ENCODE measurements at places on chromosomes 12 and 14.

GRCh38 chr14:67680121-67680602 lies 5.7 kb upstream of the VTI1B start:
- no peak for DNase-seq

DNA sequence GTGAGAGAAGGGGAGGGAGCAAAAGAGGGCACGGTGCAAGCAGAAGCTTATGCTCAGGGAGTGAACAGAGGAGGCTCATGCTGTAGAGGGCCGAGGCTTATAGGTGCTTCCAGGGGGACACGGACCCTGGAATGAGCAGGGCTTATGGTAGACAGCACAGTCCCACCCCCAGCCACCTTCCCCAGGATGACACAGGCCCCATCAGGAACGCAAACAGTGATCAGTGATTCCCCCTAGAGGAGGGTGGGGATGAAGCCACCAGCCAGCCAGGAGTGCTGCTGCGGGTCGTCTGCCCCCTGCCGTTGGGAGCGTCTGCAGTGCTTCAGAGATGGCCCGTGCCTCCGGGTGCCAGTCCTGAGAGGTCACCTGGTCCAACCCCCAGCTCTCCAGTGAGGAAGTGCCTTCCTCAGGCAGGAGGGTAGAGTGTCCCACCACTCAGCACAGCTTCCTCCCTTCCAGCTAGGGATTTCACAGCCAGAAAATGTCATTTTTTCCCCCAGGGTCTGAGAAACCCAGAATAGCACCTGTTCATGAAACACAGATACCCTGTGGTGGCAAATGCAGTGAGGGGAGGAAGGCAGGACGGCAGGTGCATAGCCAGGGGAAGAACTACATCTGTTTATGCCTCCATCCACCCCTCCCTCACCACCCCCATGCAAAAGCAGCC lies 60.7 kb downstream of the SLC6A12 start:
- peak; percentile 86 for DNase-seq

GRCh38 chr14:77130386-77130785 lies 11.2 kb downstream of the ZDHHC22 start:
- no peak for DNase-seq

DNA sequence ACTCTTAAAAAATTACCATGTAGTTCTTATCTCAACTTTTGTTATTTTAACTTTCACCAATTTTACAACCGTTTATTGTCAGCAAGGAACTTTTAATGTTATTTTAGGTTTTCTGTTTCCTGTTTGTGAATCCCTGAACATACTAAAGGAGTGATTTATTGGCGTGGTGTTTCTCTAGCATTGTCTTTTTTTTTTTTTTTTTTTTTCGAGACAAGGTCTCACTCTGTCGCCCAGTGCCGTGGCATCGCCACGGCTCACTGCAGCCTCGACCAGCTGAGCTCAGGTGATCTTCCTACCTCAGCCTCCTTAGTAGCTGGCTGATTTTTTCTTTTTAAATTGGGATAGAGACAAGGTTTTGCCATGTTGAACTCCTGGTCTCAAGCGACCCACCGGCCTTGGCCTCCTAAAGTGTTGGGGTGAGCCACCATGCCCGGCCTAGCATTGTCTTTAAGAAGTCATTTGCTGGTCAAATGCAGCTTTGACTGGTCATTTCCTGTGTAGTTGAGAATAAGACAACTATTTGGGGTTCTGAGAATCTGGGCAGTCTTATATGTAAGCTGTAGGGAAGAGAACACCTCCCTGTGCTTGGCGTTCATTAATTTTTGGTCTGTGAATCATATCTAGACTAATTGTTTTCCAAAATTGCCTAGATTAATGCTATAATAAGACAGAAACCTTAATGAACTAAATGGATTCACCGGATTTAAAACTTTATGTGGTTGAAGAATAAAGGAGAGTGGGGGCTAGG lies 2.1 kb downstream of the WASHC4 start:
- DNase-seq: peak; percentile 8

DNA sequence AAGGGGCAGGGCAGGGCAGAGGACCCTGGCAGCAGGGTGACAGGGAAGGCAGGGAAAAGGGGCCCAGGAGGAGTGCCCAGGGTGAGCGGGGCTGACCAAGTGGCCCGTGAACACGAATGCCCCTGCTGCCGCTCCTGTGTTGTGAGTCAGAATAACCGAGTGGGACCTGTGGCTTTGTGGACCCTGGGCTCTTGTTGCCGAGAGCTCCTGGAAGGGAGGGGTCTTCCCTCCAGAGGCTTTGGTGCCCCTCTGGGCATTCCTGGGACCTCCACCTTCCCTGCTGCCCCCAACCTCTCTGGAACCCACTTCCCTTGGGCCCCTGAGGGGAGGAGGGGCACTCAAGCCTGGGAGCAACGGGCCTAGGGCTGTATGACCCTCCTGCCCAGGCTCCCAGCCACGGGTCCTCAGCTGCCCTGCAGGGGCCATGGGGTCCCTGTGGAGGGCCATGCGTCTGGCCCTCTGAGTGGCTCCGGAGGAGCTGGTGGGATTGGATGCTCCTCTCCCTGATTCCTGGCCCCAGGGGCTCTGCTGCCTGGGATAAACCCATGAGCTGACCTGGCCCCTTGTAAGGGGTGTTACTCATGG lies 319.4 kb downstream of the TMEM121 start:
- no peak for DNase-seq

DNA sequence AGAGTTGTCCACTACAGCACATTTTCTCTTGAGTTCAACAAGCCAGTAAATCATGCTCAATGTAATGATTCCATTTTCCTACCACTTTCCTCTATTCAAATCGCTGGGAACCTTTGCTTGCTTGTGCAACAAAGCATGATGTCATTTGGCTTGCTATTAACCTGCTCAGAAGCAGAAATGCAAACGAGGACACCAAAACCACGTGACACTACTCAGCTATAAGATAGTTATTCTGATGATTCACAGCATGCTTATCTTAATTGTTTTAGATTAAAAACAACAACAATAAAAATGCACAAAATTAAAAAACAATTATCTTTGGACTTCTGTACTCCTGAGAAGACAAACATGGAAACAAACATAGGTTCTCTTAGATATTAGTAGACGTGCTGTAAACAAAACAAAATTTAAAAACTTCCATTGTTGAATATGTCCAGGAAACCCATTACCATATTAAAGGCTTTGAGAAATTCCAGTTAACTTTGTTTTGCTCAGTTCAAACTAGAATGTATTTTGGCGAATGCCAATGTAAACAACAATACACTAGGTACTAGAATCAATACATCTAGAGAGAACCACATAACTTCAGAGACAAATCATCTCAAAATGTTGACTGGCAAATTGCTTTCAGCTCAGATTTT lies 77.5 kb upstream of the KRAS start:
- DNase-seq: no peak

DNA sequence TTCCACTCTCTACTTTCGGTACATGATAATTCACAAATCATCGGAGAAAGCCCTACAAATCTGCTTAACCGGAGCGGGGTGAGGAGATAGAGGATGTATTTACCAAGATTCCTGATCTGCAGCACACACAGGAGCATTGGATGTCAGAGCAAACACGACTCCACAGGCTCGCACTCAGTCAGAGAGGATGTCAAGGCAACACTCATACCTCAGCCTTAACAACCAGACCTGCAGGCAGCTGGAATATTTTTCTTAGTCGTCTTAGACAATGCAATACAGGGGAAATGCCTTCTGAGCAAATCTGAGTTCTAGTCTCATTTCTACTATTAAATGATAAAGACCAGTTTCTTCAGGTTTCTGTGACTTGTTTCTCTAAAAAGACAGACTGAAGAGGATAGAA lies 159.3 kb upstream of the CPNE8 start:
- no peak for DNase-seq

GRCh38 chr14:73168274-73168673 lies 32.0 kb downstream of the PSEN1 start:
- DNase-seq: no peak

- DNase-seq: no peak
Observed at GRCh38 chr12:102535306-102535705, 54.9 kb upstream of the IGF1 start.

DNA sequence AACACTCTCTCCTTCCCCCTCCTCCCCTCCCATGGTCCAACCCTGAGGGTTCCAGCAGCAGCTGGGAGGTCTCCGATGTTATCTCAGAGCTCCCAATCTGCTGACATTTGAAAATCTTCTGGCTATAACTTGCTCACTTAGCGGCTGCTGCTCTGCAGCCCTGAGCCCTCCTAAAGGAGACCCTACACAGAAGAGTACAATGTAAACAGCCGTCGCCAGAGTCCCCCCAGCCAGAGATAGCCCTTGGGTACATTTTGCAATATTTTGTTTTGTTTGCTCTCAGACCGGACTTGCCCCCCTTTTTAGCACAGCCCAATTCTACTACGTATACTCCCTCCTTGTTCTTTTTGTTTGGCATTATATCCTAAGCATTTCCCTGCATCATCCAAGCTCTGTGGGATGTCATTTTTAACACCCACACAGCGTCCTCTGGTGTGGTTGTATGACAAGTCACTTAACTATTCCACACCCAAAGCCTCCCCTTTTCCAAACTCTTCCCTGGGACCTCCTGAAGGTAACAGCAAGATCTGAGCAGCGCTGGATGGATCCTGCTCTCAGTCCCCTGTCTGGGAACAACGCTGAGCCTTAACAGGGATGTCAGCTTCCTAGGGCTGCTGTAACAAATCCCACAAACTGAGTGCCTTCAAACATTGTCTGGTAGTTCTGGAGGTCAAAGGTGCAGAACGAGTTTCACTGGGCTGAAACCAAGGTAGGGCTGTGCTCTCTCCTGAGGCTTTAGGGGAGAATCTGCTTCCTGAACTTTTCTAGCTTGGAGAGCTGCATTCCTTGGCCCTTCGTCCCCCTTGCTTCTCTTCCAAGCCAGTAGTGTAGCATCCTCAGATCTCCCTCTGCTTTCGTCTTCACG lies 25.3 kb upstream of the TCL1B start:
- no peak for DNase-seq

GRCh38 chr12:49932023-49932422 lies 18.5 kb upstream of the AQP2 start:
- DNase-seq: no peak

GRCh38 chr12:55659486-55660385 lies 23.0 kb downstream of the OR10P1 start:
- DNase-seq: peak; percentile 21

DNA sequence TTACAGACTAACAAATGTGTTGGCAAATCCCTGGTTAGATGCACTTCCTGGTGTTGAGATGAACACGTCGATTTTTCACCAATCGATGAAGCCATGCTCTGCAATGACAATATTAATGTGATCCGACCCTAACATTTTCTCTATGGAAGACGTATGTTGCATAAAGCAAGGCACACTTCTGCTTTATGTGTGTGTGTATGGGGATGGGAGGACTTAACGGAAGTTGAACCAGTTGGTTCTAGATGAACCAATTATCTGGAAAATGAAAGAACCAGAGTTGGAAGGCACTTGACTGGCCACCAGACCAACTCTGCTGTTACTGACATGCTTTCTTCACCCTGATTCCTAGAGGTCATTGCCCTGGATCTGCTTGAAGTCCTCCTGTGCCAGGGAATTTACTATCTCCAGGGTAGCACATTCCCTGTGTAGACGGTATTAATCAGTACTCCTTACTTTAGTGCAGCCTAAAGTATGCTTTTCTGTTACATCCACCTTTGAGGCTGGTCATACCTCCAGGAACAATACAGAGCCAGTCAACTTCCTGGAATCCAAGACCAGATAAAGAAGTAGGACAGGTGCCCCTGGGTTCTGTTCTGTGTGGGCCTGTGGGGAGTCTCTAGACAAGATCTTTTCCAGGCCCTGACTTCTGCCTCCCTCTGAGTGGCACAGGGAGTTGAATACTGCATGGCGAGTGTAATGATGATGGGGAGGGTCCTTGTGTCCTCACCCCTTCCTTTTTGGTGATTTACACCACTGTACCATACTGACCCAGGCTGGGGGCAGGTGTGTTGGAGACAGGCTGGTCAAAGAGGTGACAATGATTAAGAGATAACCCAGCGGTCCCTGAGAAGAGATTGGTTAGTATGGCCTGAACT lies 4.1 kb downstream of the SDR39U1 start:
- no peak for DNase-seq

GRCh38 chr12:71870416-71870815 lies 30.9 kb downstream of the TBC1D15 start:
- no peak for DNase-seq

DNA sequence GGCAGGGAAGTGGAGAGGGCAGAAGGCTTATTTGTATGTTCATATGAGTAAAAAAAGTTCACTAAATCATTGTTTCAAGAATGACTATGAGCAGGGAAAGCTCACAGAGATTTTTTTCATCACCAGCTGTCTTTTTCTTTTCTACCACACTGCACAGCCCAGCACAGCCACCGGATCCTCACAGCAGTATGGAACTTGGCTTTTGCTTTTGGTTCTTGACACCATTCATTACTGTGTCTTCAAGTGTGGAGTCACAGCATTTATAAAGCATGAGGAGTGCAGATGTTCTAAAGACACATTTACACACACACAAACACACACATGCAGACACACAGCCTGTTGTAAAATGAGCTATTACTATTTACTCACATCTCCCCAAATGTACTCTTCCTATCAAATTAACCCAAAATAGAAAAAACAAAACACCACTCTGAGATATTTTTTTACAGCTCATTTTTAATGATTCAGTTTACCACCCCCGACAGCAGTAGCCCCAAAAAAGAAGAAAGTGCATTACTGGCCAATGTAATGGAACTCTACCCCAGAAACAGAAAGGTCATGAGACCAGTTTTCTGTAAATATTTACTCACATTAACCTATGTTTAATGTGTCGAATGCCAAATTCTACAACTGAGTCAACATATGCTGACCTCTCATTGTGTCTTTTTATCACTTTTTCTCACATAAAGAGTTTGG lies 60.5 kb downstream of the BTG1 start:
- no peak for DNase-seq

DNA sequence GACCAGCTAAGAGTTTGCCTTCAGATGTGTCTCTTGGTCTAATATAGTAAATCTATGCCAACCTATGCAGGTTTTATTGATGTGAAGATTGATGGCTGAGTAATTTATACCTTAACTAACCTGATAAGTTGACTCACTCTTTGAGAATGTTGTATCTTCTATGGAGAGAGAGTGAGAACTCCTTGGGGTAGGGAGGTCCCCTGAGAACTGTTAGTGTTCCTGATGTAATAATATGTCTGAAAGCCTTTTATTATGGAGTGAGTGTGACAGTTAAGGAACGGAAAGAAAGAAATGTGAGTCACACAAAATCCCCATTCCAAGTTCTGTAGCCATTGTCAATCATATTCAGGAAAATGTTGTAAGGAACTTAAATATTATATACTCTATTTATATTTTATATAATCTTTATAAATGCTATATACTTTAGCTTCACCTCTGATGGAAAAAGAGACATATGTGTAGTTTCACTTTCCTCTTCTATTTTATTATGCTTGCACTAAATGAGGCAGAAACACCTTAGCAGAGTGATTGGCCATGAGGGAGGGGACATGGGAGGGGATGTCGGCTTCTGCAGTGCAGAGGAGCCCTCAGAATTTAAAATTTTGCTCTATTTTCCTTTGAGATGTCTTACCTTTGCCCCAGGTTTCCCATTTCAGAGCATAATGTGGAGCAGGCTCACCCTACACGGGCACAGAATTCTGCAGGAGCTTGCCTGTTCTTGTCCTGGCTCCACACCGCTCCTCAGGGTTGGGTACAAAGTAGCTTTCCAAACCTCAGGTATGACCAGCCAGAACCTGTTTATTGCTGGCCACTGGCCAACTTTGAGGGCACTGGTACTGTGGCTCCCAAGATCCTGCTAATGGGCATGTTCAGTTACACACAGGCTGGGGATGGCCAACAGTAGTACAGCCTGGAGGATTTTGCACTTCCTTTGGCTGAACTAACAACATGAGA lies 57.7 kb downstream of the ARF6 start:
- DNase-seq: no peak

Measured in endothelial cell (in vitro differentiated cells).